Activated T-helper 9 cell treated with anti-CD3 and anti-CD28 coated beads, Interleukin-2, amount 50 U/mL, for 16 hours (primary cell): ENCODE measurements at places on chromosomes 5 and 9.

GRCh38 chr5:77861576-77861975 lies 85.4 kb upstream of the TBCA start:
- no peak for DNase-seq

- no peak for DNase-seq
Measured at GRCh38 chr5:108238936-108239887, 142.7 kb downstream of the FBXL17 start.

DNA sequence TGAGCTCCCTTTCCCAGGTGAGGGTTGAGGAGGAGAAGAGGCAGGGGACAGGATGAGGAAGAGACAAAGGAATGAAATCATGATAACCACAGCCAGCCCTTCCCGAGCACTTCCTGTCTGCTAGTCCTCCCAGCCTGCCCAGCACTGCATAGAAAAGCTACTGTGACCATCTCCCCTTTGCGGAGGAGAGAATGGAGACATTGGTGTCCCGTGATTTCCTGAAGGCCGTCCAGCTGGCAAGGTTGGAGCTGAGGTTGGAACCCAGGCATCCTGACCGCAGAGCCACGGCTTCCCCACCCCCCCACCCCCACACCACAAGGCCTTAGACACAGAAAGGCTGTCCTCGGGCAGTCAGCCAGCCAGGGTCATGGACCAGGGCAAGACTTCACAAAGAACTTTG lies 131.1 kb upstream of the ICE1 start:
- DNase-seq: no peak

DNA sequence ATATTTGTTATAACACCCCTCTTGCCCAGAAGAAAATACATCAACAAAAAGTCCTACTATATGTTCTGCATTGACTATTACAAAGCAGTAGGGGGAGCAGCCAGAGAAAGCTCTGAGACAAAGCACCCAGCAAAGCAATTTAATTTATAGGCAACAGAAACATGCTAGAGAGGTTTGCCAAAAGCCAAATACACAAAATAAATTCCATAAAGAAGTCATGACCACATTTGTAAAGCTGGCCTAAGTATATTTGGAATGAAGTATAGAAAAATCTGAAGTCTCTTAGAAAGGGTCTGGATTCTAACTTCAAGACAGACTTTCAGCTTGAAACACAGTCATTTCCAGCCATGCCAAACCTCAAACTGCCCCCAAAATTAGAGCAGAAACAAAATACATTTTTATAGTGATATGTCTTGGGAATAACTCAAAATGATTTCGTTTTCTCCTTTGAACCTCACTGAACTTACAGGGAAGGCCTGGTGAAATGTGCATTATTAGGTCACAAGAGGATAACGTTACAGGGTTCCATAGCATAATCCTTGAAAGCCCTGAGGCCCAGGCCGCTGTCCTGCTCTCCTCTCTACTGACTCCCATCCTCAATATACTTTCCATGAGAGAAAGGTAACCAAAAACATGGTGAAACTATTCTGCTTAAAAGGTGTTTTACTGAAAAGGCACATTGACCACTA lies 451.8 kb downstream of the RAB3C start:
- DNase-seq: no peak

GRCh38 chr5:115963566-115963965 lies 1.3 kb downstream of the LVRN start:
- no peak for DNase-seq

DNA sequence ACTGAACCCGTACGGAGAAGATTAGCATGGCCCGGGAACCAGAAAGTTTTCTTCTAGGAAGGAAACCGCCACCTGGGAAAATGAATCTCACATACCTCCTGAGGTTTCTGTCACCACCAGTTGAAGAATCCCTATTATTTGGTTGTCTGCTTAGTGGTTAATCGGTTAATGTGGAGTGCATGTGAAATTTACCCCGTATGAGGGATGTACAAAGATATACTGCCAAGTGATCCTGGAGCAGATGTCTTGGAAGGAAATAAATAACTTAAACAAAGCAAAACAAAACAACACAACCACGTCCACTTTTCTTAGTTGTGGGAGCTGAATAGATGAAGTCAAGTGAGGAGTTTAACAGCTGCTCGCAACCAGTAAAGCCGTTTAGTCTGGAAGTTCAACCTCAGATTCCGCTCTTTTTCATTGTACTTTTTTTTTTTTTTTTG lies 3.8 kb downstream of the DMRT2 start:
- DNase-seq: no peak

- DNase-seq: no peak
Measured at GRCh38 chr9:89502038-89502601, 4.2 kb upstream of the SEMA4D start.

DNA sequence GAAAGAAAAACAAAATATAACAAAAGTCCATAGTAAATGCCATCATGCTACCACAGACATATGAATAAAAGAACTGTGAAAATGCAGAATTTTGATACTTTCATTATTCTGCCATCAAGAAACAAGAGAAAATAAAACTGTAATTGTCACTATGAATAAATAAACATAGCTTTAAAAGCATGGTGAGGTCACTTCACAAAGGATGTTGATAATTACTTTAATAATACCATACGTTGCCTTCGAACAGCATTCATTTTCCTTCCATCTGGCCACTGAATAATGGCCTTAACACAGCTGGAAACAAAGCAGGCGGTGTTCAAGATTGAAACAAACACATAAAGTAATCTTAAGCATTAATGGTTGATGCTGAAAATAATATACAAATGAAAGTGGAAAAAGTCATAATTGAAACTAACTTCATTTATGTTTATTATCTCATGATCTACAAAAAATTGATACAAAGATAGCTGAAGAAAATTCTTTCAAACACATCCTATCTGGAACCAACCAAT lies 102.0 kb downstream of the AGTPBP1 start:
- no peak for DNase-seq

DNA sequence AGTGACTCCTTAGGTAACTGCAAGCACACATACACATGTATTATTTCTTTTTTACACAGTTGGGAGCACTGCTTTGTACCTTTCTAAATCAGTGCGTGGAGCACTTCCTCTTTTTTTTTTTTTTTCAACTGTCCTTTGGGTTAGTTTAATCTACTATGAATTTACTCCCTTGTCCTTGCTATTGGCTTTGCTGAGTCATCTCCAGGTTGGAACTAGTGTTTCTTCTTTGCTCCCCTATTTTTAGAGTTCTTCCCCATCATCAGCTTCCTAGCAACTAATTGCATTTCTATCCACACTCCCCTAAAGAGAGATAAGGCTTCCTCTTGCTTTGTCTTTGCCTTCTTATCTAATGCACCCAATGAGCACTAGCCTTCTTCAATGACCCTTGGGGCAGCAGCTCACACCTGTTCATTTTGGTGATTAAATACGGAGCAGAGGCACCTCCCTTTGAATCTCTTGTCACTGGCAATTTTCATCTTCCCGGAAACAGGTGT lies 24.3 kb downstream of the S100Z start:
- no peak for DNase-seq
